ENCODE measurements at places on chromosomes 6 and 20. TPM values are rescaled to one million over a fixed set of nuclear protein-coding genes. Genes with fewer than 3 reads are reported as not detected.
A peak's percentile ranks its signal among the peaks of the same experiment; 100 is the strongest.

GRCh38 chr6:163311830-163312229 is 102.7 kb upstream of the QKI start:
- peak; percentile 19 for DNase-seq

ULBP2 gene
- total RNA-seq: 0.37 TPM

RAET1L gene
- not detected for total RNA-seq

DNA sequence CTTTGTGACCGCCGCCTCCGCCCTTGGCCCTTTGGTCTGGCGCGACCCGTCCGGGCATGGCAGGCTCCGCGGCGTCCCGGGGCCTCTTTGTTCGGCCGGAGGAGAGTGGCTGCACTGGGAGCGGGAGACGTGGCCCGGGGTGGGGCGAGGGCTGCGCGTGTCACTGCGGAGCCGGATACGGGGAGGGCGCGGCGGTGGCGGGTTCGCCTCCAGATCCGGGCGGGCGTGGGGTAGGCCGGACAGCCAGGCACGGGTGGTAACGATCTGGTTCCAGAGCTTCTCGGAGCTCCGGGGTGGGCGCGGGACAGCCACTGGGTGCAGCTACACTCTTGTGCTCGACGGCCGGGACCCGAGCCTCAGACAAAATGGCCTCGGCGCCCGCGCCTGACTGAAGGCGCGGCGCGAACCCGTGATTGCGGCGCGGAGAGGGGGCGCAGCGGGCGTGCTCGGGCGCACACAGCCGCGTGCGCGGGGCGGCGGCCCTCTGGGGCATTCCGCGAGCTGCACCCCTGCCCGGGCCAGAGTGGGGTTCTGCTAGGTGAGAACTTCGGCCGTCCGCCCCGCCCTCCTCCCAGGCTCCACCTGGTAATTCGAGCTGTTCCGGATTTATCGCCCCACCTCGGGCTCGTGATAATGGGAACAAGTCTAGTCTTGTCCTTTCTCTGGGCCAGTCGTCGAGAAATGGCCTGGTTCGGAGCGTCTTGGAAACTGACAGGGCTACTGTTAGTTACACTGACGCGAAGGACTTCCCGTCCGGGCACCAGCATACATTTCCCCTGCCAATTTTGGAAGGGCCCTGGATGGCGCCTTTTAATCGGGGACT is 1.0 kb downstream of the LOC128125822 start:
- peak; percentile 93 for DNase-seq

DNA sequence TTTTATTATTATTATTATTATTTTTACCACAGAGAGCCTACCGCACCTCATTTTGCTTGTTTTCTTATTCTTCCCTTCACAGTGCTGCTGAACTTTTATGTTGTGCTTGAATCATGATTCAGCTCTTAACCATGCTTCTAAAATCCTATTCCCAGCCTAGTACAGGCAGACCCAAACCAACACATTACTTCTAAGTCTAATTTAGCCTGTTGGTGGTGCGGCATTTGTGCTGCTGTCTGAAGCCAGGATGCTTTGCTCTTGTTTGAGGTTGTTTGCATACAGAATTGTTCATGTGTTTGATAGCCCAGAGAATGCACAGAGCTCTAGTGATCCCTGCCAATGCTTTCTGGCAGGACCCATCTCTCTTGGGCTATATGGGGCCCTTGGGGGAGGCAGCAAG is 213.5 kb upstream of the KCNG1 start:
- no peak for DNase-seq

Measured in SK-MEL-5 (cell line).